T-helper 9 cell (primary cell): ENCODE measurements at places on chromosomes 6 and 20.

DNA sequence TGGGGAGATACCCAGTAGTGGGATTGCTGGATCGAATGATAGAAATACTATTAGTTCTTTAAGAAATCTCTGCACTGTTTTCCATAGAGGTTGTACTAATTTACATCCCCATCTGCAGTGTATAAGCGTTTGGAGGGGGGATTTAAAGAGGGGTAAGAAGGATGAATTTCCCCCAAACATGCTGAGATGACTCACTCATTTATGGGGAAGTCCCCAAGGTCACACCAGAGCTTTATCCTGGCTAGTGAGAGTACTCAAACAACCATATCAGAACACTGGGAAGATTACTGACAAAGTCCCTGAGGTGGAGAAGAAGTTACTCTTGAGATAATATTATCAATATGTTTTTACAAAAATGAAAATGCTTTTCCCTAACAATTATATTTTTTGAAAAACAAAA, 44.0 kb downstream of the ROS1 start:
- DNase-seq, result no peak

GRCh38 chr6:143695130-143695968, 17.6 kb downstream of the PHACTR2 start:
- no peak for DNase-seq

GRCh38 chr6:5300206-5300764, 39.0 kb downstream of the FARS2 start:
- no peak for DNase-seq

DNA sequence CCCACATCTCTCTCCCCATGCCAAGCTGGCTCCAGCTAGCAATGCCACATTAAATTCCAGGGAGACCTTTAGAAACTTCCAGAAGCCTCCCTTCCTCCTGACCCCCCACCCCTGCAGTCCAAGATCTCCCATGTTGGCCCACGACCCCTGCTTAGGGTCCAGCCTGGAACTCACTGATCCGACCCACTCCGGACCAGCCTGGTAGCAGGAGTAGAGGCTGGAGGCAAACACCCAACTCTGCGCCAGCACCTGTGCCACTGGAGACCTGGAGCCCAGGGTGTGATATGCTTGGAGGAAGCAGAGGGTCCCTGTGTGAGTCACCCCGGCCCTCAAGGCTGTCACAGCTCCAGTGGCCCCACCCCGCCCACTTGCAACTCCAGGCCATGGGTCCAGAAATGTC, 3.3 kb upstream of the ULBP1 start:
- no peak for DNase-seq

DNA sequence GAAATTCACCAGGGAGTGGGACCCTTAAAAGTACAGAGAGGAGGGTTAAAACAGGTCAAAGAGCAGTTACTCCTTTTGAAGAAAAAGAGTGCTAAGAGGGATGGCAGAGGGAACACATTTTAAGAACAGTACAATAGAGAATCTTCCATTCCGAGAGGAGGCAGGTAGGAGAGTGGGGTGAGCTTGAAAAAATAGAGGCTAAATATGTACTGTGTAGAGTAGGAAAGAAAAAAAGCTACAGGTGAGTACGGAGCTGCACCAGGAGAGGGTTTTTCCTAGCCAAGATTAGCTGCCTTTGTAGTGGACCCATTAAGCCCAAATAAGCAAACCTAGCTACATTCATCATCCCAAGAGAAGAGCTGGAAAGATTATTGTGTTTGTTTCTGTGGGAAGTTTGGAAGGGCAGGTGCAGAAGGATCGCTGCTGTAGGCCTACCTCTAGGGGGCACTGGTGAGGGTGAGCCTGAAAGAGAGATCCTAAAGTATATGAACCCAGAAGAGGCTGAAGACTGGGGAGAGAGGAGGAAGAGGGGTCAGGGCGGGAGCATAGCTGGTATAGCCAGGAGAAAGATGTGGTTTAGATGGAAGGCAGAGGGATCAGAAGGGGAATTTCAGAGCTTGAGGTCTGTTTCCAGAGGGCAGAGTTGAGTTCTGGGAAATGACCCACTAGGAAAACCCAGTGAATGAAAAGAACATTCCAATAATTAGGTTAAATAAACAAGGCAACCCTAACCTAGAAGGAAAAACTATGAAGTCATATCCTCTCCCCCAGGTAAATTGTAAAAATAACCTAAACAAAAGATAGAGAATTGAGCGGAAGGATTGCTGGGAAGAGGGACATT, 50.2 kb upstream of the HINT3 start:
- DNase-seq, result peak; percentile 42

DNA sequence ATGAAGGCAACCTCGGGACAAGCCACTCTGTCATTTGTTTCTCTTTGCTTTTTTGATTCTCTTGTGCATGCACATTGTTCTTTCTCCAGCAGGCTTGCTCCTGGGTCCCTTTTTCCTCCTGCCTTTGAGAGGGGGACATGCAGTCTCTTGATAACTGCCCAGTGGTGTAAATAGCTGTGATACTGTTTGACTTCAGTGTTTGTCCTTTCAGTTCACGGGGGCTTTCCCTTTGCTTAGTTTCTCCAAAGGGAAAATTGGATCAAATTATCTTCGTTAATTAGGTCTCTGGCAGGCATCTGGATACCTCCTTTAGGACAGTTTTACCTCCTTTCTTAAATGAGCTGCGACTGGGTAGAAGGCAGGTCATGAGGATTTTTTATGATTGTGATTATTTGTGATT, 41.5 kb downstream of the RALGAPB start:
- DNase-seq, result no peak

DNA sequence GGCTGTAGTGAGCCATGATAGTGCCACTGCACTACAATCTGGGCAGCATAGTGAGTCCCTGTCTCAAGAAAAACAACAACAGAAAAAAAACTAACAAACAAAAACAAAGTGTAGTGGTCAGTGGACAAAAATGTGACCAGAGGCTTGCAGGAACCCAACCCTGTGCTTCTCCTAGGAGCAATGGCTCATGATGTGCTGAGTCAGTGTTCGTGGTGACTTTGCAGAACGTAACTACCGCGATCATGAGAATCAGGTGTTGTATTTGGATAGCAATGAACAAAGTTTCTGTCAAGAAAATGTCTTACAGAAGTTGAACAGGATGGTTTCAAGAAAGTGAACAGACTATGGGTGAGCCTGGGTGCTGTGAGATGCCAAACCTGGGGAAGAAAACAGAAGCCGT, 18.5 kb upstream of the FOXC1 start:
- no peak for DNase-seq

GRCh38 chr20:49480236-49480635, 2.2 kb downstream of the KCNB1 start:
- no peak for DNase-seq

DNA sequence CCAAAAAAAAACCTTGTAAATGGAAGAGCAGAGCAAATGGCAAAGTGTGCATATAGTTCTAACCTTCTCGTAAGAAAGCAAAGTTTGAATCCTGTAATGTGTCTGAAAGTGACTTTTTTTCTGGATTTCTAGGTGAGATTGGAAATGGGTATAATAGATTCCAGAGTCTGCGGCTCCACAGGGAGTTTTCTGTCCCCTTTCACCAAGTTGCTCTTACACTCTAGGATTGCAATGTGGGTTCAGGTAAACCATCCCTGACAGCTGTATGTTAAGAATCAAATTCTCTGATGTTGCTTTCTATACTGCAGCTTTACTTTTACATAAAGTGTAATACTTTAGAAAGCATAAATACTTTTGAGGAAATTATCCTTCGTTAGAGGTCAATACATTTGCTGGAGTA, 260.1 kb downstream of the PRL start:
- no peak for DNase-seq

DNA sequence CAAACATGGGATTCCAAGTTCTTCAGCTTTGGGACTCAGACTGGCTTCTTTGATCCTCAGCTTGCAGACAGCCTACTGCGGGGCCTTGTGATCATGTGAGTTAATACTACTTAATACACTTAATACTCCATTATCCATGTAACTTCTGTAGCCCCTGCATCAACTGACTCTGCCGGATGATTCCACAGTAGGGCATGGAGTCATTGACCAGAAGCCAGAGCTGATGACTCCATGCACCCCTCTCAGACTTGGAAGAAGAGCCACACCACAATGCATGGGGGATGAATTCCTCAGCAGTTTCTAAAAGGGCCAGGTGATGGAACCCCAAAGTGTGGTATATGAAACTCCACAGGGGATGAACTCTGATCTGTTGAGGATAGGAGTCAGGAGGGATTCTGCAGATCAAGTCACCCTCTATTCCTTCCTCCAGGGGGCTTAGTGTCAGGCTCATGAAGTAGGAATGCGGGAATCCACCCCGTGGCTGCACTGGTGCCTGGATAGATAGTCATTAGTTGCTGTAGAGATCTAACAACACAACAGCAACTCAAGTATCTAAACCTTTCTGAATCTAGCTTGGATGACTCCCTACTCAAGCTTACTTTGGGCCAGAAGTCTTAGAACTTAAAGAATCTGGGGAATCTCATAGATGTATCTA, 70.2 kb downstream of the GPR6 start:
- no peak for DNase-seq

DNA sequence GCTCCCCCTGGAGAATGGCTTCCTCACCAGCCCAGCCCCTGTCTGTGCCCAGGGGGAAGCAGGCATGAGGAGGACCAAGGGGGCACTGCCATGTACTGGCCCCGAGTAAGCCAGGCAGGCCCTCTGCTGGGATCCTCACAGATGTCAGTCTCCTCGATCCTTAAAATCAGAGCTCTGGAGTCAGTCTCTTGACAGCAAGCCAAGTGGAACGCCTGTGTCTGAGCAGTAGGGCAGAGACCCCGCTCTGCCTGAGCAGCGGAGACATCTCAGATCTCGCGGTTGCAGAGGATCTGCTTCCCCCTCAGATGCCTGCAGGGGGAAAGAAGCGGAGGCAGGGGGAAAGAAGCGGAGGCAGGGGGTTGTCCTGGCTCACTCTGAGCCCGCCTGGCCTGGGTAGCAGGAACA, 92.6 kb downstream of the SNX5 start:
- no peak for DNase-seq

- no peak for DNase-seq
Measured at GRCh38 chr6:35511562-35511941, 1.1 kb downstream of the TULP1 start.

DNA sequence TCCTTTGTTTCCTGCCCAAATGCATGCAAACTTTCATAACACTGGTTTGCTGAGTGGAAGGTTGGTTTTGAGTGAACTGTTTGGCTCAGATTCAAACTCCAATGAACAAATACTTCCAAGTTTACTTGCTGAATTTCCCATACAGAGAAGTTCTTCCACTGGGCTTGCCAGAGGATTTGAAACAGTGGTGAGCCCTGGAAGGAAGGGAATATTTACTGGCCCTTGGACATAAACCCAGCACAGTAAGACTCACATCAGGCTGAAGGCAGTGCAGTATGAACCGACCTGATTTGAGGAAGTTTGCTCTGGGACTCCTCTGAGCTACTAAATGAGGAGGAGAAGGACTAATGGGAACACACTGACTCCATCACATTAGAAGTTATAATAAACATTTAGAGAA, 3.8 kb downstream of the TRAF3IP2 start:
- DNase-seq, result no peak

DNA sequence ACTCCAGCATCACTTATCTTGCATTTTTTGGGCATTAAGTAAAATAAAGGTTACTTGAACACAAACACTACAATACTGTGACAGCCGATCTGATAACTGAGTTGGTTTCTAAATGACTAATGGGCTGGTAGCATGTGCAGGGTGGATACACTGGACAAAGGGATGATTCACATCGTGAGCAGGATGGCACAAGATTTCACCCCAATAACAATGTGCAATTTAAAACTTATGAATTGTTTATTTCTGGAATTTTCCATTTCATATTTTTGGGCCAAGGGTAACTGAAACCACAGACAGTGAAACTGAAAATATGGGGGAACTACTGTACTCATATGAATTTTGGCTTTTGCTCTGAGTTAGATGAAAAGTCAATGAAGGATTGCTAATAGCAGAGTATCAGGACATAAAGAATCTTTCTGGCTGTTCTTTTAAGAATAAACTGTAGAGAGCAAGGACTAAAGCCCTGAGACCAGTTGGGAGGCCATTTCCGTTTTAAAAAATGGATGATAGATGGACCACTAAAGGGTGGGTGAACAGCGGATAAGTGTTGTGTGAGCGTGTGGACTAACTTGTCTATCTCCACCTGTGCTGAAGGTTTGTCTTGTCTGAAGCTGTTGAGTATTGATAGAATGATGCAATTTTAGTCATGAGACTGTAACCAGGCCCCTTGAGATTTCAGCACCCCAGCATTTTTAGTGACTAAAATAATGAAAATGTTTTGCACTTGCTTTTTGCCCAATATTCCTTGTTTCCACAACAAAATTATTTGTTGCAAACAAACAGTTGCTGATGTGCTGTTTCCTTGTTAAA, 8.2 kb downstream of the SPINT3 start:
- DNase-seq, result no peak

DNA sequence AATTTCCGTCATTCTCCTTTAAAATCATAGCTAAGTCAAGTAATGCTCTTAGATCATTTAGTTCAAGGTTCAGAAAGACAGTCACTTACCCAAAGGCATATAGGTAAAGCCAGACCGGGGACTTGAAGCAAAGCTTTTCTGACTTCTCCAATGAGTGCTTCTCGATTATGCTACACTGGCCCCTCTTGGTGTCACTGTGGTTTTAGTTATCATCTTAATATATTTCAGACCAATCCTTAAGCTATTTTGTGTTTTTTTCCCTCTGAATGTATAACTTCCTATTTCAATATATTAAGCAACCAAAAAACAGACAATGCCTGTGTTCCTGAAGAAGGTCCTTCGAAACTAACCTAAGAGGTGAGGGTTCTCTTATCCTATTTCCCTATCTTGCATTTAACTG, 3.9 kb downstream of the PRDM1 start:
- no peak for DNase-seq

DNA sequence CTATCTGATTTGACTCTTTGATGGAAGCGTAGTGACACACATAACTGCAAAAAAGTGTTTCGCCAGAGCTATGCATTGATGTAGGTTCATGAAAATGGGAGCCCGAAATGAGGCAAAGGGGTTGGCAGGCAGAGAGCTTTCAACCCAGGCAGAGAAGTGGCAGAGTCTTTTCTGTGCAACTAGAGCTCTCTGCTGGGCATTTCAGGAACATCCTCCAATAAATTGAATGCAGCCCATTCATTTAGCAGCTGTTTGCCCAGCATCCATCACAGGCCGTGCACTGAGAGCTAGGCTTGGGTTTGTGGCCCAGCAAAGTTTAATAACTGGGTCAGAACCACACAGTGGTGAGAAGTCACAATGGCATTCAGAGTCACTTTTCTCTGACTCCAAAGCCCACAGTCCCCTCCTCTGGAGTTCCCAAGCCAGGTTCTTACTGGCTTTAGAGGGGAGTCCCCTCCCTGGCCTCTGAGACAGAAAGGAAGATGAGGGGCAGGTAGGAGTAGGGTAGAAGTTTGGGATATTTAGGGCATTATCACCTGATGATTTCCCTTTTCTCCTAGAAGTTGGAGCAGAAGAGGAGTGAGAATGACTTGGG, 31.8 kb upstream of the ELMO2 start:
- DNase-seq, result no peak

- peak; percentile 58 for DNase-seq
Measured at GRCh38 chr6:27176523-27177484, 70.7 kb upstream of the PRSS16 start.

DNA sequence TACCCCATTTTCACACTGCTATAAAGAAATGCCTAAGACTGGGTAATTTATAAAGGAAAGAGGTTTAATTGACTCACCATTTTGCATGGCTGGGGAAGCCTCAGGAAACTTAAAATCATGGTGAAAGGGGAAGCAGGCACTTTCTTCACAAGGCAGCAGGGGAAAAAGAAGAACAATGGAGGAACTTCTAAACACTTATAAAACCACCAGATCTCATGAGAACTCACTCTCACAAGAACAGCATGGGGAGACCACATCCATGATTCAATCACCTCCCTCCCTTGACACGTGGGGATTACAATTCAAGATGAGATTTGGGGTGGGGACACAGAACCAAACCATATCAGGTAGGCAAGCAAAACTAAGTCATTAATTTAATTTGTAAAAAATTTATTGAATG, 343.2 kb downstream of the FRK start:
- DNase-seq, result no peak
